ENCODE measurements at places on chromosomes 5 and 9.

DNA sequence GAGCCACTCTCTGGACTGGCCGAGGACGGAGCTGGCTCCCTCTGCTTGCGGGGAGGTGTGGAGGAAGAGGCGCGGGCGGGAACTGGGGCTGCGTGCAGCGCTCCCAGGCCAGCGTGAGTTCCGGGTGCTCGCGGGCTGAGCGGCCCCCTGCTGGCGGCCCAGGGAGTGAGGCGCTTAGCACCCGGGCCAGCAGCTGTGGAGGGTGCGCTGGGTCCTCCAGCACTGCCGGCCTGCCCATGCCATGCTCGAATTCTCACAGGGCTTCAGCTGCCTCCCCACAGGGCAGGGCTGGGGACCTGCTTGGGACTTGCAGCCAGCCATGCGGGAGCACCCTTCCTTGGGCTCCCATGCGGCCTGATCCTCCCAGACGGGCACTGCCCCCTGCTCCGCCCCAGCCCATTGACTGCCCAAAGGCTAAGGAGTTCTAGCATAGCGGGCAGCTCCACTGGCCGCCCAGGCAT is 416.9 kb downstream of the MRPS30 start:
- no peak for DNase-seq

GRCh38 chr9:114888607-114889006 is 41.8 kb downstream of the TNFSF8 start:
- no peak for DNase-seq

DNA sequence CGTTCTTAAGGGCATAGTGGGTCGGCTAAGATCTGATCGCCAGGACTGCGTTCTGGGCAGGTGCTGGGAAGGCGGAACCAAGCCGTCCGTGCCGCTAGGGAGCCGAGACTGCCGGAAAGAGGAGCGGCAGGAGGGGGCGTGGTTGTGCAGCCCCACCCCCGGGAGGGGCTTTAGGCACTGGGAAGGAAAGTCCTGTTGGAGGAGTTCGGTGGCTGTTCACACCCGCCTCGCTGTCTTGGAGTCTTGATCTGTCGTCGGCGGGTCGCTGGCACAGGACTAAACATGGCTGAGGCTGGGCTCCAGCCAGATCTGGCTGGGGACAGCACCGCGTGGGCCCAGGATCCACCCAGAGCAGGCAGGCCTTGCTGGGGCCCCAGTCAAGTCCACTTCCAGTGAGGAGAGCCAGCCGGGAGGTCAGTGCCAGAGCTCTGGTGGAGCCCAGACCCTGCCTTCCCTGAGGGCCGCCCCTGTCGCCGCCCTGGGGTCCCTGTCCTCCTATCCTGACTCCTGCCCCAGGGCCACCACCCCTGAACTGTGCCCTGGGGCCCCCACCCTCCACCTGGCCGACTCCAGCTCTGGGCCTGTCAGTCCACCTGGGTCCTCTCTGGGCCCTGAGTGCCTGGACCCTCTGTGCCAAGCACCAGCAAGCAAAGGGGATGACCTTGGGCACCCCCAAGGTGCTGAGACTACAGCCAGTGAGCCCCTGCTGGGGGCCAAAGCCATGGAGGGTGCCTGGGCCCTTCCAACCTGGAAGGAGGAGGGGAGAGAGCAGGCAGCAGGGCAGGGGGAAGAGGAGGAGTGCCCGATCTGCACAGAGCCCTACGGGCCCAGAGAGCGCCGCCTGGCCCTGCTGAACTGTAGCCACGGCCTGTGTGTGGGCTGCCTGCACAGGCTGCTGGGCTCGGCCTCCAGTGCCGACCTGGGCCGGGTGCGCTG is 4.5 kb downstream of the RNF208 start:
- no peak for DNase-seq

- DNase-seq: no peak
Observed at GRCh38 chr5:157478726-157479125, 18.7 kb downstream of the NIPAL4 start.

DNA sequence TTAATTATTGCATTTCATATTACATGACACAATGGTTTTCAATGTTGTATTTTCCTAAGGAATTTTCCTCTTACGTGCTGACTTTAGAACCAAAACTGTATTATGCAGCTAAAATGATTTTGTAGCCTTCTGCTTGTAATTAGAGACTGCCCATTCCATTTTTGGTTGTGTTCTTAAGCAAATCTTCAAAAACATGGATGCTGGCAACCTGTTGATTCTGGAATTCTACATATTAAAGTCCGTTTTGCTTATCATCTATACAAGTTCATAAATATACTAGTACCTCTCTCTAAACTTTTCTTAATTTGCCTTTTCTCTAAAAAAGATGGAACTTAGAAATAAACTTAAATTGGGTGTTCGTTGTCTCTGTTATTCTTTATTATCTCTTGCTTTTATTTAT is 88.3 kb downstream of the NR3C1 start:
- no peak for DNase-seq

GRCh38 chr9:80875947-80876346 is 813.4 kb downstream of the TLE1 start:
- no peak for DNase-seq

DNA sequence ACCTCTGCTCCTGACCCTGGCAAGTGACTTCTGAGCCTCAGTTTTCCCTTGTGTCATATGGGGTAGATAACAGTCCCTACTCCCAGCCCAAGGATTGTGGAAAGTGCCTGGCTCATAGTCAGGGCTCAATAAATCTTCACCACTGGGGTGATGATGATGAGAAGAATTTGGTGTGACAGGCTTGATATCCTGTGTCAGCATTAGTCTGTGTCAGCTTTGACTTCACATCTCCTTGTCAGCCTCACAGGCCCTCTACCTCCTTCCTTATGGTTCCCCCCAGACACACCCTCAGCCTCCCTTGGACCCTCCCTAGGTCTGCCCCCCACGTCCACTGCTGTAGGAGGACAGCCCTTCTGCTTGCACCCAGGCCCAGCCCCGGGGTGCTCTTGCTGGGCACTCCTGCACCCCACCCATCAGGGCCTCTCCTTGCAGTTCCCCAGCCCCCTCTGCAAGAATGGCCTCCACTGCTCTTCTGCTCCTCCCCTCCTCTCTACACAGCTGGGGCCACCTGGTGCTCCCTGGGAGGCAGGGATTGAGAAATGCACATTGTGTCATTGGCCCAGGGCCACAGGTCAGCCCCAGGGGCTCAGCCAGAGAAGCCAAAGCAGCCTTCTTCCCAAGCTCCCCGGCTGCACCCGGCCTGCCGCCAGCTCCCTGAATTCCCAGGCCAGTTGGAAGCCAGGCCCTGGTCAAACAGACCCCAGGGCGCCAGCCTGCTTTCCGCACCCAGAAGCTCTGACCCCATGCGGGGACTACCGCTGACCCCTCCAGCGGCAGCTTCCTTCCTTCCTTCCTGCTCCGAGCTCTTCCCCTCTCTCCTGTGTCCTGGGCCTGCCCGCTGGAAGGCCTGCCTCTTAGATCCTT is 7.7 kb downstream of the FGFR4 start:
- no peak for DNase-seq

- no peak for DNase-seq
Observed at GRCh38 chr9:121609822-121610637, 41.4 kb upstream of the DAB2IP start.

DNA sequence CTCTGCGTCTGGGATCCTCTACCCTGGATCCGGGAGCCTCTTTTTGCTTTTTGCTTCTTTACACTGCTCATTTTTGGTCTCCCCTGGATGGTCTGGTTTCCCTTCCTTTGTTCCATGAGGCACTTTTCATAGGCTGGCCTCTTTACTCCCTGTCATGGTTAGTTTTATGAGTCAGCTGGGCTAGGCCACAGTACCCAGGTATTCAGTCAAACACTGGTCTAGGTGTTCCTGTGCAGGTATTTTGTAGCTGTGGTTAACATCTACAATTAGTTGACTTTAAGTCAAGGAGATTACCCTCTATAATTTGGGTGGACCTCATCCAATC is 17.5 kb downstream of the ANKRD33B start:
- no peak for DNase-seq

GRCh38 chr5:8606231-8606630 is 737.3 kb downstream of the MTRR start:
- no peak for DNase-seq

DNA sequence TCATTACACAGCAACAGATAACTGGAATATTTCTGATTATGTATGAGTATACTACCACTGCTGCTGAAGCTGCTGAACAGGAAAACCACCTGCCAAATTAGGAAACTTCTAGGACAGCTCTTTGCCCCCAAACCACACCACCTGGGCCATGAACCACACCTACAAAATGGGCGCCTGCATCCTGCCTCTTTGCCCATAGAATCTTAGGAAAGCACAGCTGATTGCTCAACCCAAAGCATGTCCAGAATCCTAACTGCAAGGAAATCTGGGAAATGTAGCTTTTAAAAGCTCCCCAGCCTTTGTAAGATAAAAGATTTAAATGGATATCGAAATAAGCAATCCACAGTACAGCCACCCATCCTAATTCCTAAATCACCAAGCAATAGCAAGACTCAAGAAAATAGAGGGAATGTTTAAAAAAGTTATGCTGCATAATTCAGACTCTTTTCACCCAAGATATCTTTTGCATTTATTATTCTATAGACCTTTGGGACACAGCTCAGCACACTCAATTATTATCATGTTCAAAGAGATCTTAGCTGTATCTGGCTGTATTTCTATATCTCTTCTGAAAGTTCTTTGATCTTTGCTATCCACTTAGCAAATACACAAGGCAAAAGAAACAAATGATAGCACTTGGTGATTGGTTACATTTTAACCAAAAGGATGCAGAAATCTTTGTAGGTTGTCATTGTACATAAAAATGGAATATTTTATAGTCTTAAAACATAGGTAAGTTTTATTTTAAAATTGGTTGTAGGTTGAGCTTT is 6.8 kb upstream of the C9orf152 start:
- DNase-seq: no peak
